Left renal cortex interstitium (tissue), 4 donors: ENCODE measurements at places on chromosomes 12 and 14. TPM values are rescaled to one million over a fixed set of nuclear protein-coding genes. Genes with fewer than 3 reads are reported as not detected.
A peak's percentile ranks its signal among the peaks of the same experiment; 100 is the strongest.

DNA sequence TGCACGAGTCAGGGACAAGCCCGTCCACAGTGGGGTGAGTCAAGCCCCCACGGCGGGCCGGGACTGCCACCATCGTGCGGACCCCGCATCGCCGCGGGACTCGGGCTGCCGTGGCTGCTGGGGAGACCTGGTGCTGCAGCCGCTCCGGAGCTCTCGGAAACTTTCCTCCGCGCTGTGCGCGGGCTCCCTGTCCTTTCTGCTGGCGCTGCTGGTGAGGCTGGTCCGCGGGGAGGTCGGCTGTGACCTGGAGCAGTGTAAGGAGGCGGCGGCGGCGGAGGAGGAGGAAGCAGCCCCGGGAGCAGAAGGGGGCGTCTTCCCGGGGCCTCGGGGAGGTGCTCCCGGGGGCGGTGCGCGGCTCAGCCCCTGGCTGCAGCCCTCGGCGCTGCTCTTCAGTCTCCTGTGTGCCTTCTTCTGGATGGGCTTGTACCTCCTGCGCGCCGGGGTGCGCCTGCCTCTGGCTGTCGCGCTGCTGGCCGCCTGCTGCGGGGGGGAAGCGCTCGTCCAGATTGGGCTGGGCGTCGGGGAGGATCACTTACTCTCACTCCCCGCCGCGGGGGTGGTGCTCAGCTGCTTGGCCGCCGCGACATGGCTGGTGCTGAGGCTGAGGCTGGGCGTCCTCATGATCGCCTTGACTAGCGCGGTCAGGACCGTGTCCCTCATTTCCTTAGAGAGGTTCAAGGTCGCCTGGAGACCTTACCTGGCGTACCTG, 1.1 kb downstream of the PDE3A start:
- DNase-seq, result peak; percentile 46

- no peak for DNase-seq
Observed at GRCh38 chr14:59247801-59248584, 59.5 kb downstream of the DAAM1 start.

GRCh38 chr14:100850841-100851585, 25.1 kb downstream of the MEG3 start:
- no peak for DNase-seq

Gene TMEM119
- 34.2 TPM for polyA plus RNA-seq

Gene RAD51B
- polyA plus RNA-seq, result 10.9 TPM
